Activated CD8-positive, alpha-beta memory T cell treated with anti-CD3 and anti-CD28 coated beads for 1 hour (primary cell): ENCODE measurements at places on chromosomes 12 and 14.

DNA sequence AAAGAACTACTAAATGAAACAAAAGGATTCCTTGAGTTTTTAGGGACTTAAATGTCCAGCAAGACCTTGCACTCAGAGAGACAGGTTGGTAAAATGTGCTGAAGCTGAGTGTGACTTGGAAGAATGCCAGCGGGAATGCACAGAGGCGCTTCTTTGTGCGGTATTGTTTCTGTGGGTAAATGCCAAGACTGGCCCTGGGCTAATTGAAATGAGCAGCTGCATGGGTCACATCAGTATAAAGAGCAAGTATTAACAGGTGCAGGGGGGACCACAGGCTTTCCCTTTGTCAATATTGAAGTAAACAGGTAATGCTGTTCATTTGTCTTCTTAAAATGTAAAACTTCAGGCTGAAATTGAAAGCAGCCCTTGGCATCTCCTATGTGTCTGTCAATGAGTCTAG, 74.3 kb downstream of the LMO3 start:
- DNase-seq = no peak

DNA sequence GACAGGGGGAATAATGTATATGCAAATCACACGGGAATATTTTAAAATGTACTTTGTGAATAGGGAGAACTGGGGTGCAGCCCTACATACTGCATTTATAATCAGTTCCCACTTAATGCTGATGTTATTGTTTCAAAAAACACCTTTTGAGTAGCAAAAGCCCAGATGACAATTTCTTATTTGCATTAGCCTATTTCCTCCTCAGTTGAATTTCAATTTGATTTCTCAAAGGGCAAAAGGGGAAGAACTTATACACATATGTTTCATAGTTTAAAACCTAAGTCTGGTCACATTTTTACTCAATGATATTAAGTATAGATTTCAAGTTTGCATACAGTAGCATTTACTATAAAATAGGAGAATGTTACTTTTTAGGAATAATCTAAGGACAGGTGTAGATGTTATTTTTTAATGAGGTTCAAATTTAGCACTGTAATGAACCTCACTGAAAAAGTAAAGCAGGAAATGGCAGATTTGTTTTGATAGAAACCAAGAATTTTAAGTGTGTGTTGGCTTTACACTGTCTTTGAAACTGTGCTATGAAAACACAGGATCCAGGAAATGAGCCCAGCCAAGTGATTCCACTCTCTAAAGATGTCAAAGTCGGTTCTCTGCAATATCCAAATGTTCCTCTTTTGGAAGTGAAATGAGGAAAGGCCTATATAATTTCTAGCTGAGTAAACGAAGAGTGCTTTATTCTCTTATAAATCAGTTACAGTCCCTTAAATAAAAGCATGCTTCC, 367.4 kb downstream of the BTG1 start:
- no peak for DNase-seq

GRCh38 chr12:43882578-43883178, 46.8 kb downstream of the TMEM117 start:
- DNase-seq = no peak

- DNase-seq = no peak
Observed at GRCh38 chr12:50387487-50387886, 8.9 kb downstream of the FAM186A start.

GRCh38 chr14:94341656-94342333, 18.7 kb upstream of the SERPINA6 start:
- DNase-seq = no peak

GRCh38 chr14:68458840-68459469, 333.9 kb downstream of the ZFP36L1 start:
- no peak for DNase-seq

DNA sequence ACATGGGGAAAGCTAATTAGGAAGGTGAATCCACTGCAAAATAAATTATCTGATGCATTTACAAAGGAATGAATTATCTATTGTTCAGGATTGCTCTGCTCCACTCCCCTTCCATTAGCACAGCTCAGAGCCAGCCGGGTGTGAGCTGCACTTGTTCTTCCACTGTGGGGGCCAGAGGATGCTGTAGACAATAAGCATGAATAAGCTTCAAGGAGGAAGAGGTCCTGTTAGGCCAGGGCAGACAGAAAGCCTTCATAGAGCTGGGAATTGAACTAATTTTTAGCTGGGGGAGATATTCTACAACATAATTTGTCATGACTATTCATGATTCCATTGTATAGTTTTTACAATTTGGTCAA, 137.6 kb upstream of the MAX start:
- DNase-seq = no peak

DNA sequence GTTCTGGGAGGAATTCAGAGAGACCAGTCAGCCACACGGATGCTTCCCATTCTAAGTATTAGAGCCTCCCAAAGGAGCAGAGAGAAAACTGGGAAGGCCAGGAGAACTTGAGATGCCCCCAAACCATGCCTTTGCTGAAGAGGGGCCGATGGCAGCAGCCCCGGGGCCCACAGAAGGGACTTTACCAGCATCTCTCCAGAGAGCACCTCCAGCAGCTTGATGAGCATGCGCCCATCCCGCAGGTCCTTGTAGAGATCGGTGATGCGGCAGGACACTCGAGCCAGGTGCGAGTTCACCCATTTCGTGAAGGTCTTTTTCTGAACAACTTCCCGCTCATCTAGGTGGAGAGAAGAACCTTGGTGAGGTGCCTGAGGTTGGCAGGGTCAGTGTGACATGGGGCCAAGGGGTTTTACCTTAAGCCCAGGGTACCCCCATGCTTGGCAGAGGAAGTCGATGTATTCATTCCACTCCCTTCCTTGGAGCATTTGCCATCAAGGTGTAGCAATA, 74.9 kb downstream of the SPTB start:
- DNase-seq = no peak

- DNase-seq = peak; percentile 67
Observed at GRCh38 chr14:54902521-54903420, at the start of gene GCH1. Gene GCH1, minus strand, starts transcription at chr14:54902826. Its CDS starts 163 bp downstream, at chr14:54902663.

DNA sequence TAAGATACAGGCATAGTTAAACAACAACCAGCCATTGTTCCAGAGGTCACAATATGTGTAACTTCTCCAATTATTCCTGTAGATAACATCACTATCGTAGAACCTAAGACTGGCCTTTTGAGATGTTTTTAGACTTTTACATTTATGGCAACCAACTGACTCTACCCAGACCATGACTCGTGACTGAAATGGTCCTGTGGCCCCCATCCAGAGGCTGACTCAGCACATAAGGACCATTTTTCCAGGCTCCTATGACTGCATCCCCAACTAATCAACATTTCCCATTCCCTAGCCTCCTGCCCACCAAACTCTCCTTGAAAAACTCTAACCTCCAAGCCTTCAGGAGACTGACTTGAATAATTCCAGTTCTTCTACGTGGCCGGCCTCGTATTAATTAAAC, 52.6 kb upstream of the NID2 start:
- no peak for DNase-seq

- no peak for DNase-seq
Observed at GRCh38 chr14:92704036-92704804, 44.2 kb downstream of the LGMN start.
